ENCODE measurements at places on chromosomes 12 and 14. TPM values are rescaled to one million over a fixed set of nuclear protein-coding genes. Genes with fewer than 3 reads are reported as not detected.

DNA sequence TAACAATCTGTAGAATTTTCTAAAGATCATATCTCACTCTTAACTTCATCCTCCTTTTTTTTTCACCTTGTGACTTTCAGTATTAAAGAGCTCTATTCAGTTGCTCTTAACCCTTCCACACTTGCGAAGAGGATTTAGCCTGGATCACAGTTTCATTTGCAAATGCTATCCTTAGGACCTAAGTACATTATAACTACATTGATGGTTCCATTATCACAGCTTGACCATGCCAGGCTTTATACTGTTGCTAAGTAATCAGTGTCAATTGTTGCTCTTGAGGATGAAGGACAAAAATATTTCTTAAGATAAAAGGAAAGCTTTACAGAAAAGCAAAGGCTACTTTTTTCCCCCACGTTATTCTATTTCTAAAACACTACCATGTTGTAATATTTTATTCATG is 122.2 kb downstream of the PDZRN4 start:
- no peak overlapping the region for H3K27ac ChIP-seq
- no peak for DNase-seq
- H3K36me3 ChIP-seq = no peaks in the 10 kb centered on the region
- no peaks in the 10 kb centered on the region for H3K4me1 ChIP-seq

DNA sequence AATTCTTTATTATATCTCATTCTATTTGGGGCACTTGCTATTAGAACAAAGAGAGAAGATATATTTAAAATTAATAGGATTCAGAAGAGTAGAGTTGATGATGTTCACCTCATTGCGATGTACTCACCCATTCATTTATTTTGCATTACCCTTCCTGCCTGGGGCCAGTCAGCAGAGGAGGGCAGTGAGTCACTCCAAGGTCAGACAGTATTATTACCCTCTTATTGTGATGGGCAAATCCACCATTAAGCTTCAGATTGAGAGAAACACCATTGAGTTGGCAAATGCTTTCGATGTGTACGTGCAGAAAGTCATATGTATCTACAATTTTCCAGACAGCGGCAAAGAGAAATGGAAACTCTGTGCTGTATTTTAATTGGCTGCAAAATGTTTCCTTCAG is 134.2 kb downstream of the BICD1 start:
- peaks cover 2% of the 10 kb centered on the region for H3K36me3 ChIP-seq
- no peak for DNase-seq
- H3K27me3 ChIP-seq = no peaks in the 10 kb centered on the region
- H3K4me3 ChIP-seq = no peak overlapping the region
- no peak overlapping the region for H3K27ac ChIP-seq

DNA sequence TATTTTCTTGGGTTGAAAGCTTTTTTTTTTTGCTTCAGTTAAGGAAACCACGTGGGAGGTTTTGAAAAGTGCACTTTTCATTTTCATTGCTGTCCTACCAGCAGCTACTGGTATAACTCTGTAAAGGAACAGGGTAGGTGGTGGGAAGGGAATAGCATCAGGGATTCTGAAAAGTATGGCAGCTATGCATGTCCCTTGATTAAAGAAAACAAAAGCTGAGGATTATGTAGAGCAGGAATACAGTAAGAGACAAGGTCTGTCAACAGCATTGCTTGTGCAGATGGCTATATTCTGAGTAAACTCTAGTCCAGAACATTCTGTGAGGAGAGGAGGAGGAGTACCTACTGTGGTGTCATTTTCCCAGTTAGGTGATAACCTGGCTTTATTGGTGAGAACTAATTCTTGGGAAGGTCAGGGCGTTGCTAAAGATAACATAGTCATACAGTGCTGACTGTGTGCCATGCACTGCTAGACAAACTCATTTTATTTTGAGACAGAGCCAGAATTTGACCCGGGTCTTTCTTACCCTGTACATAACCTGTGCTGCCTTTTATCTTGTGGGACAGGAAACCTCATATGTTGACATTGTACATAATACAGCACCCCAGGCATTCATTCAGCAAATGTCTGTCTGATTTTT is 80.3 kb upstream of the TRAF3 start:
- DNase-seq = no peak
- H3K36me3 ChIP-seq = no peaks in the 10 kb centered on the region

- no peaks in the 10 kb centered on the region for H3K4me1 ChIP-seq
- peak; percentile 38 for DNase-seq
- no peaks in the 10 kb centered on the region for H3K36me3 ChIP-seq
- no peak overlapping the region for H3K4me3 ChIP-seq
These were observed 33.9 kb upstream of the CDK17 start for GRCh38 chr12:96434107-96434506.

DNA sequence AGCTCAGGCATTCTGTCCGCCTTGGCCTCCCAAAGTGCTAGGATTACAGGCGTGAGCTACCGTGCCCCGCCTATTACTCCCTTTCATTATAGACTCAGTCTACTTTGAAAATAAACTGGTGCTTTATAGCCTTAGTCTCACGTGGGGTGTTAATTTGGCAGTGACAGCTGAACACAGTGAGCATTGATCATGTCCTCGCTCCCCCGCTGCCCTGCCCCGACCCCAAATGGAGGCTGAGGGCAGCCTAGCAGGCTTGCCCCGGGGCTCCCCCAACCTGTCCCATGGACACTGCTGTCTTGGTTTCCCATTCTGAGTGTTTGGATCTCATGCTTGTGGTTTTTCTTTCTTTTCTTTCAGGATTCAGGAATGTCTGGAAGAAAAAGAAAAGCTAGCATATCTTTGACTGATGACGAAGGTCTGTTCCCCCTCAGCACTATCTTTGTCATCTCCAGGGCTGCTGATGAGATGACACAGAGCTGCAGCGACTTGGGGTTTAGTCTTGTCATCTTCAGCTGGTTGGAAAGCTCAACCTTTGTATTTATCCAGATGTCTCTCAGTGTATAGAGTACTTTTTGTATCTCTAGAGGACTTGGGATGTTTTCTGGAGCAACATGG is 42.2 kb downstream of the EP400 start:
- H3K27ac ChIP-seq = no peak overlapping the region
- H3K36me3 ChIP-seq = peaks cover 76% of the 10 kb centered on the region
- H3K4me1 ChIP-seq = peaks cover 5% of the 10 kb centered on the region

- H3K4me3 ChIP-seq = no peak overlapping the region
- no peak overlapping the region for H3K27ac ChIP-seq
- H3K27me3 ChIP-seq = peaks cover 6% of the 10 kb centered on the region
- no peaks in the 10 kb centered on the region for H3K36me3 ChIP-seq
- DNase-seq = peak; percentile 19
These were observed 5.4 kb downstream of the KCNH5 start for GRCh38 chr14:63039866-63040265.

Gene ZFP36L1
- 50.6 TPM for total RNA-seq

Gene SALL2
- 7.1 TPM for total RNA-seq

Gene ASB8
- 36.2 TPM for total RNA-seq

Gene FGD4
- 35.4 TPM for total RNA-seq

All from muscle of leg (tissue), 16 donors.